SK-N-DZ (cell line): ENCODE measurements at places on chromosomes 12 and 14.
A peak's percentile ranks its signal among the peaks of the same experiment; 100 is the strongest.

GRCh38 chr14:99075771-99076375, 196.1 kb downstream of the BCL11B start:
- no peak for DNase-seq

GRCh38 chr12:19248929-19249602, 119.5 kb downstream of the PLEKHA5 start:
- DNase-seq: no peak

DNA sequence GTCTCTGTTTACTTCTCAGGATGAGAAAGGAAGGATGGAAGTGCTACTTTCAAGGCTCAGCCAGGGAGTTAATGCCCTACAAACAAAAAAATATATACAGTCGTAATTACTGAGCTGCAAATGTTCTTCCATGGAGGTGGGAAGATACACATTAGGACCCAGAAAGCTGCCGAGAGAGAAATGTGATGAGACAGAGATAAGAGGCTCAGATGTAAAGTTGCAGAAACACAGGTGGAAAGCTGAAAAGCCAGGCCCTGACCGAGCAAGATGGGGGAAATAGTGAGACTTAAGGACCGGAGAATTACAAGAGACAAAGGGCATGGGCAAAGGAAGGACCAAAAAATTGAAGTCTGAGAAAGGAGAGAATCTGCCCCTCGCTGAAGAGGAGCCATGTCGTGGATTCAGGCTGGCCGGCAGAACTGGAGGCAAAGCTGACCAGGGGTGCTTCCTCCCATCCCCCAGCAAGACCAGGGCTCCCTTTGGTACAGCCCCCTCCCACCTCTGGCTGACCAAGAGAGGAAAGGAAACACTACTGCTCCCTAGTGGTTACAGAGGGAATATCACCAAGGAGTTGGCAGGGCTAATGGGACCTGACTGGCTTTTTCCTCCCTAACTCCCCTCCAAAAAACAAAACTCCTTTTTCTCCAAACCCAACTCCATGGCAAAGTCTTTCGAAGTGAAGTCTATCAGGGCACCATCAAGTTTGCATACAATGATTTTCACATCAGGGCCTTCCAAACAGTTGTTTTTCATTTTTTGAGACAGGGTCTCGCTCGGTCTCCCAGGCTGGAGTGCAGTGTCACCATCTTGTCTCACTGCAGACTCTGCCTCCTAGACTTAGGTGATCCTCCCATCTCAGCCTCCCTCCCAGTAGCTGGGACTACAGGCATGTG, 12.1 kb downstream of the ZFHX2 start:
- DNase-seq: peak; percentile 82

DNA sequence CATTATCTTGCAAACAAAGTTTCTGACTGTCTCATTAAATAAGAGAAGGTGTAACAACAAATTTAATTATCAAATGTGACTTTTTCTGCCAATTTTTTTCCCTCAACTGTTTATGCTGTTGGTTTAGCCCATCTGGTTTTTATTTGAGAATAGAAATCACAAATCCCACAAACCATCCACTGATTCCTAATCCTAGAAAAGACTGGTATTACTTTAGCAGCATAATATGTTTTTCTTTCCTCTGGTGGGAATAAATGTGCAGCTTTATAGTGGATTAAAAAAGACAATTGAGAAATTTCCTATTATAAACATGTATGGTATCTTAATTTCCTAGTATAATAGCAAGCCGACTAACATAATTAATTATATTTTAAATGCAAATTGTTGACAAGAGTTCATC, 257.9 kb upstream of the FOXN3 start:
- DNase-seq: no peak

DNA sequence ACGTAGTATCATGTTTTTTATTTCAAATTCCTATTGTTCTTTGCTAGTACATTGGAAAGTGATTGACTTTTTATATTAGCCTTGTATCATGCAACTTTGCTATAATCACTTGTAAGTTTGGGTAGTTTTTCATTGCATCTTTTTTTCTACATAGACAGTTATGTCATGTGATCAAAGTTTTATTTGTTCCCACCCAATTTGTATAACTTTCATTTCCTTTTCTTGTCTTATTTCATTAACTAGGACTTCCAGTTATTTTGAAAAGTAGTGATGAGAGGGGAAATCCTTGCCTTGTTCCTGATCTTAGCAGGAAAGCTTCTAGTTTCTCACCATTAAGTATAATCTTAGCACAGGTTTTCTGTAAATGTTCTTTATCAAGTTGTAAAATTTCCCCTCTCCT, 9.8 kb upstream of the KRT6A start:
- DNase-seq: no peak

GRCh38 chr12:116726694-116727093, 11.2 kb downstream of the SPRING1 start:
- DNase-seq: no peak

- no peak for DNase-seq
Measured at GRCh38 chr14:89248411-89249064, 168.5 kb downstream of the FOXN3 start.

DNA sequence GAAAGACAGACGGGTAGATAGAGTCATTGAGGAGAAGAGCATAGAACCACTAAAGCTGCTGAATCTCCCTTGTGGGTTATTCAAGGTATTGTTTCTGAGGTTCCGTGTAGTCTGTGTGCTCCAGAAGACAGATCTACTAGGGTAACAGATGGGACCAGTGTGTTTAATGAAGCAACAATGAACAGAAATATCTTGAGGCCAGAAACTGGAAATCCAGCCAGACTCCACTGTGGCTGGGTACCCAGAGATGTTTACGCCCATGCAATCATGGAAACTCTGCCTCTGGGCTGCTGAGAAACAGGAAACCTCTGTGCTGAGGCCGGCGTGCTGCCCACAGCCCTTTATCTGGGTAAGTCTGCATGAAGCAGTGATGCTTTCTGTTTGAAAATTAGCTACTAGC, 8.3 kb downstream of the PROX2 start:
- no peak for DNase-seq

DNA sequence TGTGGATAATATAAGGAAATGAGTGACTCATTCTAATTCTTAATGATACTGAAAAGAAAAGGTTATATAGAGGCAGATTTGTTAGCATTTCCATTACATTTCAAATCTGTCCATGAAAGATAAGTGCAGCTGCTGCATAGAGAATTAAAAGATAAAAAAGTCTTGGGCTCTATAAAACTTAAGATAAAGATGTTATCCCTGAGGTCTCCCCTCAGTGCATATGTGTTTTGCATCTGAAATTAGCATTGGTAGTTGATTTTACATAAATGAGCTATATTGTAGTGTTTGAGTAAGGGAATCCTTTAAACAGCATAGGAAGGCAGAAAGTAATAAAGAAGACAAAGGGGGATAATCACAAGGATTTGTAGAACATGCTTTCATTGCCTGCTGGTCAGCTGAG, 206.2 kb downstream of the FSCB start:
- DNase-seq: no peak

DNA sequence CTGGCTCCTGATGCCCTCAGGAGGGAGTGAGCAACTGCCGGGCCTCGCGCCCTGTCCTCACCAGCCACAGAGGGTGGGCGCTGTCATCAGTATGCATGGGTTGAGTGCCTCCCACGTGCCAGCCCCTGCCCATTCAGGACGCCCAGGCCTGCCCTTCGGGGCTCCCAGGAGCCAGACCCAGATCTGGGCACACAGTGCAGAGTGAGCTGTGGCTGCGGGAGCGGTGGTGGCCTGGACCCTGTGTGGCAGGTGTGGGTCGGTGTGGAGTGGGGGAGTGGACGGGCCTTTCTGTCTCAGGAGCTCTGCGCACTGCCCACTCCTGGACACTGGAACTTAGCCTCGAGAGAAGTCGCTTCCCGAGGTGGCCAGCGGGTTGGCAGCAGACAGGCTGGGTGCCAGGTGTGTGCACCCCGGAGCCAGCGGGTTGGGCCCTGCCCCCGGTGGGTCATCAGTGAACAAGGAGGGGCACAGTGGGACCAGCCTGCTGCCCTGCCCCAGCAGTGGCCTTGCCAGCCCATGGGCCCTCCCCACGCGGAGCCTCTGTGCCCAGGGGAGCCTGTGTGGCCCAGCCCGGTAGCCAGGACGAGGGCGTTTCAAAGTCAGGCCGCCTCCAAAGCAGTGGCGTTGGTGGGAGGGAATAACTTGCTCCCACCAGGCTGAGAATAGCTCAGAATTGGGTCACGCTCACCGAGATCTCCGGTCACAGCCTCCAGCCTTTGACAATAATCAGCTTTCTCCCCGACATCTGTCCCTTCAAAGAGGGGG, 9.5 kb downstream of the TRMT61A start:
- no peak for DNase-seq

GRCh38 chr14:92967346-92967926, 44.5 kb downstream of the CHGA start:
- DNase-seq: no peak

GRCh38 chr12:76852106-76852505, 26.7 kb downstream of the CSRP2 start:
- DNase-seq: no peak

DNA sequence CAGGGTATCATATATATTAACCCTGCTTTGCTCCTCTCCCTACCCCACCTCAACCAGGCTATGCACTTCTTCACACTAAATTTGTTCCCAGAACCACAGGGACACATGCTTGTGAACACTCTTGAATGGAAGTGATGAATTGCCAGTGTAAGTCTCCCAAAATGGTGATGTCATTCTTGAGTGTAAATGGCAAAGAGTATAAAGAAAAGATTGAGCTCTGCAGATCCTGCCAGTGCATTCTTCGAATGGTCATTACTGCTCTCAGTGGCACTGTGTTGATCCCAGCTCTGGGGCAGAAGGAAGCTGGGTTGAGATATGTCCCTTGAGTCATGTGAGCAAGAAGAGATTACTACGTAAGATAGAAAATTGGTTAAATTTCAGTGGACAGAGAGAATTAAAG, 313.1 kb downstream of the TMEM117 start:
- no peak for DNase-seq

- no peak for DNase-seq
Measured at GRCh38 chr14:37824939-37825712, 229.7 kb downstream of the TTC6 start.

- DNase-seq: no peak
Measured at GRCh38 chr12:68499616-68500015, 111.1 kb upstream of the RAP1B start.

DNA sequence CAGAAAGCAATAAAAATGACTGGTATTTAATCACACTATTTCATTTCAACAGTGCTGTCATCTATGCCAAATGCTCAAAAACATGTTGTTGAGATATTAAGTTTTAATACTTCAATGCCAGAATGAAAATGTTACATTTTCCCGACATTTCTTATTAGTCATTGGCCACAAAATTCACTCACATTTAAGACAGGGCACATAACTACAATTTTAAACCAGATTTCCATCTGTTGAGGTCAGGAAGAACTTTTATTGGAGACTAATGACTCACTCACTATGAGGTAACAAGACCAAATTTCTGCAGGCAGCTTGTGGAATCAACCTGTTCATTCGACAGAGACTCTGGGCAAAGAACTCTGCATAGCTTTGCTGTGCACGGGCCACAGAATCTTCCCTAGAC, 36.8 kb downstream of the PPTC7 start:
- no peak for DNase-seq

DNA sequence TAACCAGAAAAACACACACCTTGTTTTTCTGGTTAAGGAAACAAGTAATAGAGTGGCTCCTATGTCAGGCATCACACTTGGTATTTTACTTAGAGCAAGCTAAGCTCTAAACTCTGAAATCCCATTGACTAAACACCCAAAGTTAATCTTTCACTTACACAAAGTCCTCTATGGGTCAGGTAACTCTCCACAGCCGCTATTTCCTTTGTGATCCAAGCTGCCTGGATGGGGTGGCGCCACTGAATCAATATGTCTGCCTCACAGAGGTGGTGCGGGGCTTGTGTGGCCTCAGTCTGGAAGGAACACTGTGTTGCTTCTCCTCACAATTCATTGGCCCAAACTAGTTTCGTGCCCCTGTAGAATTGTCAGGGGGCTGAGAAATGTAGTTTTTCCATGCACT, 160.0 kb upstream of the E2F7 start:
- DNase-seq: no peak
